T follicular helper cell (primary cell): ENCODE measurements at places on chromosomes 1 and 21.

DNA sequence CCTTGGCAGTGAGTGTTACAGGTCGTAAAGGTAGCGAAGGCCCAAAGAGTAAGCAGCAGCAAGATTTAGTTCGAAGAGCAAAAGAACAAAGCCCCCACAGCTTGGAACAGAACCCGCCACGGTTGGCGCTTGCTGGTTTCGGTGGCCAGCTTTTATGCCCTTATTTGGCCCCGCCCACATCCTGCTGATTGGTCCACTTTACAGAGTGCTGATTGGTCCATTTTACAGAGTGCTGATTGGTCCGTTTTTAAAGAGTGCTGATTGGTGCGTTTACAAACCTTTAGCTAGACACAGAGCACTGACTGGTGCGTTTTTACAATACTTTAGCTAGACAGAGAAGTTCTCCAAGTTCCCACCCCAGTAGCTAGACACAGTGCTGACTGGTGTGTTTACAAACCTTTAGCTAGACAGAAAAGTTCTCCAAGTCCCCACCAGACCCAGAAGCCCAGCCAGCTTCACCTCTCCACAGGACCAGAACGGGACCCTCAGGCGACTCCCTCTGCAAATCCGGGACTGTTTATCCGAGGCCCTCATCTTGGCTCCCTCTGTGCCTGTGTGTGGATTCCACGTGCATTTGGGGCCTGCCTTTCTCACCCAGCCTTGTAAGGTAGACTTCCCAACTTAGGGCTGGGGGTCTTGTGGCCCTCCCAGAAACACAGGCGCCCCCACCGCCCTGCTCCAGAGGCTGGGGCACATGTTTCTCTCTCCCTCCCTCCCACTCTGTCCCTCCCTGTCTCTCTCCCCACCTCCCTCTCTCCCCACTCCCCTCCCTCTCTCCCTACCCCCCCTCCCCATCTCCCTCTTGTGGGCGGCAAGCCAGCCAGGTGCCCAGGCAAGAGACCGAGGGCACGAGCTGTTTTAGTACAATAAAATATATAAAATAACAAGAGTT is 12.6 kb downstream of the FTCD start:
- DNase-seq = no peak

- DNase-seq = no peak
Observed at GRCh38 chr1:238119060-238119459, 228.3 kb upstream of the ZP4 start.

GRCh38 chr1:241990040-241990439 is 8.9 kb downstream of the MAP1LC3C start:
- no peak for DNase-seq

- no peak for DNase-seq
Observed at GRCh38 chr1:234985007-234985370, 143.6 kb downstream of the TOMM20 start.

DNA sequence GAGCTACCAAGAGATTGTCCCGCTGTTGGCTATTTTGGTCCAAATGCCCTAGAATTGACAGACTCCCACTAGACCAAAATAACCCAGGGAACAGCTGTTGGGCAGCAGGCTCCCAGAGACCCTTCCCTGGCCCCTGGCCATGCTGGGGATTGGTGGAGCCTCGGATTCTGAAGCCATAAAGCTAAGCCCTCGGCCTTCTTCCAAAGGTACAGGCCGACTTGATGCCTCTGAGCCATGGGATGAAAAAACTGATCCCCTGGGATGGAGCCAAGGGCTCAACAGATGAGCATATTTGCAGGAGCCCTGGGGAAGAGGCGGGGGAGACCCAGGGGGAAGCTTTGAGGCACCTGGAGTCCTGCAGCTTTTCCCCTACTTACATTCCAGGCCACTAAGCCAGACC is 1.0 kb upstream of the LRRC38 start:
- DNase-seq = no peak

GRCh38 chr1:244231572-244232315 is 180.7 kb downstream of the ZBTB18 start:
- DNase-seq = no peak

DNA sequence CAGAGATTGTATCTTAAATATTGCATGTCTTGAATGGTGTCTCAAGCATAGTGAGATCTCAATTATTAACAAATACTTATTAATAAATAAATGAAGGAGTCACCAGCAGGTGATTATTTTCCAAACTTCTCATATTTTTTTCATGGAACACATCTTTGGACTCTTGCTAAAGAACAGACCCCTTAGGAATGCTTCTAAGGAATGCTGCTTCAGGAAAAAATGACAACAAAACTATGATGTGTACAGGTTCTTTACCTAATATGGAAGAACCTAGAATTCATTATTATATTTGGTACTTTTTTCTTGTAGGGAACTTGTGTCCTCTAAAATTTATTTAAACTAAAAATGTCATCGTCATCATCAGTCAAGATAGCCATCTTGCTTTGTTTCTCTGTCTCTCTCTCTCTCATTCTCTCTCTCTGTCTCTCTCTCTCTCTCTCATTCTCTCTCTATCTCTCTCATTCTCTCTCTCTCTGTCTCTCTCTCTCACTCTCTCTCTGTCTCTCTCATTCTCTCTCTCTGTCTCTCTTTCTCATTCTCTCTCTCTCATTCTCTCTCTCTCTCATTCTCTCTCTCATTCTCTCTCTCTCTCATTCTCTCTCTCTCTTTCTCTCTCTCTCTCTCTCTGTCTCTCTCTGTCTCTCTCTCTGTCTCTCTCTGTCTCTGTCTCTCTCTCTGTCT is 63.0 kb upstream of the ETS2 start:
- DNase-seq = no peak

GRCh38 chr1:20982316-20982715 is 194.4 kb downstream of the EIF4G3 start:
- DNase-seq = no peak

- DNase-seq = no peak
Observed at GRCh38 chr1:31639543-31639942, 5.1 kb downstream of the PEF1 start.

DNA sequence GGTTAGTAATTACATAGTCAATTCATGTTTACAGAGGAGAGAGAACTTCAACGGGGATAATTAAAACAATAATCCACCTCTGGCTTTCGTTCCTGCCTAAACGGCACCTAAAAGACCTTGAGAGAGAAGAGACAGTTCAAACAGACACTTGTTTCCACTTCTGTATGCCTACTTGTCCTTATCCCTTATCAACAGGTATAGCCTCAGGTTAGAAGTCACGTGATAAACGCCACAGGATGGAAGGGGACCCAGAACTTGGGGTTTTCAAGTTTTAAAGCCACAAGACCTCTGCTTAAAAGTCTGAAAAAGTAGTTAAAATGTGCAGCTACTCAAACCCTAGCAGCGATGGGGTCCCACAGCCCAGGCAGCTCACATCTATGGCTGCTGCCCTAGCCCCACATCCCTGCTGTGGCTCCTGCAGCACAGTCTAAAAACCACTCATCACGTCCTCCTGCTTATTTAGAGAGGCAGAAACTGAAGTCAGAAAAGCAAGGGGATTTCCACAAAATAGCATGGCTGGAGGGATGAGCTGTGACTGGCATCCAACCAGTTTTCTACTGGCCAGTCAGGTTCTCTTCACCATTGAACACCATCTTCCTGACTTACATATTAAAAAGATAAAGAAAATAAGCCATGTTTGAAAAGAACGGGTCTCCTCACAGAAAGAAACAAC is 51.2 kb upstream of the SEC16B start:
- DNase-seq = no peak

GRCh38 chr1:153403421-153404085 is 12.7 kb upstream of the S100A8 start:
- no peak for DNase-seq

GRCh38 chr1:9410737-9411297 is 118.1 kb downstream of the SPSB1 start:
- no peak for DNase-seq

DNA sequence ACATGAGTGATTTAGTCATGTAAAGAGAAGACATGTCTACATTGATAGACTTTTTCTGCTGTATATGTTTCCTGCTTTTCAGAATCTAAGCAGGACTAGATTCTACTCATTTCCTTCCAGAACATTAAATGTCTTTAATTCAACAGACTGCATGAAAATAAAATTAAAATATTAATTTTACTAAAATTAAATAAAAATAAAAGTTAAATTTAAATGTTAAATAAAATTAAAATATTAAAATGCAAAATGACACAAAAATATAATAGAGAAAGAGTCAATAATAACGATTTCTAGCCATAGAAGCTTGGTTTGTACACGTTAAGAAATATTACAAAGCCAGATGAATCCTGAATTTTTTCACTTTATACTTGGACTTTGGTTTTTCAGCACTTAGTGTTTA is 552.8 kb upstream of the NR5A2 start:
- no peak for DNase-seq

DNA sequence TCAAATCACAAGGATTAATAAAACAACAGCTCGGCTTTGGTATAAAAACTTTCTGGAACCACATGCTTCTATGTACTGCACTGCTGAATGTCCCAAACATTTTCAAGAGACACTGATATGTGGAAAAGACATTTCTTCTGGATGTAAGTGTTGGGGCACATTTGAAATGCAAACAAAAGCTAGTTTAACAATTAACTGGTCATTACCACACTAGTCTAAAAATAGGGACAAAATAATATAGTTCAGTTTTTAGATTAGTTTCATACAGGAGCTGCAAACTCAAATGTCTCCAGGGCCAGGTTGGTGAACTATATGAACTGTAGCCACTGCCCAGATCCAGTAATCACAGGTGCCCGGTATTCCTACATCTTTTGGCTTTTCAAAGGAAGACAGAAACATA is 3.2 kb downstream of the IL23R start:
- DNase-seq = no peak

GRCh38 chr21:36079010-36079649 is 9.3 kb downstream of the CBR1 start:
- DNase-seq = no peak

- no peak for DNase-seq
Observed at GRCh38 chr1:211531194-211532087, 39.5 kb upstream of the RD3 start.

GRCh38 chr1:210771131-210771530 is 362.8 kb downstream of the KCNH1 start:
- no peak for DNase-seq

GRCh38 chr21:45225041-45225740 is 62.5 kb downstream of the POFUT2 start:
- no peak for DNase-seq

DNA sequence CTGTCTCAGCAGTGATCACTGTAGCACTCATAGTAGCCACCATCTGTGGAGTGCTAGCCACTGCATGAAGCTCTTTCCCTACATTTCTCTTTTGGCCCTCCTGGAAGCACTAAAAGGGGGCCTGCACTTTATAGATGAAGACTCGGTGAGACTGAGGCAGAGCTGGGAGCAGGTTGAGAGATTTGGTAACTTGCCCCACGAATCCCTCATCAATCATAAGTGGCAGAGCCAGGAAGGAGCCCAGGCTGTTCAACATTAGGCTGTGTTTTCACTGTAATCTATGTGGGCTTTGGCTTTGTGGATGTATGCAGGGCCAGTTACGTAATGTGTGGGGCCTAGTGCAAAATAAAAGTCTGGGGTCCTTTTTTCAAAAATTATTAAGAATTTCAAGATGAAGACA is 13.3 kb upstream of the ETV3 start:
- no peak for DNase-seq

- no peak for DNase-seq
Observed at GRCh38 chr1:215617979-215618378, 50.9 kb downstream of the KCTD3 start.

- DNase-seq = no peak
Observed at GRCh38 chr1:37858931-37859506, 373 bp downstream of the MTF1 start.

- DNase-seq = no peak
Observed at GRCh38 chr1:98181036-98181764, 260.4 kb upstream of the DPYD start.
